ENCODE measurements at places on chromosomes 5 and 9.

GRCh38 chr9:96253059-96253696 is 48.8 kb downstream of the HSD17B3 start:
- DNase-seq, result peak; percentile 67

GRCh38 chr5:80926536-80926935 is 33.6 kb upstream of the RASGRF2 start:
- DNase-seq, result no peak

DNA sequence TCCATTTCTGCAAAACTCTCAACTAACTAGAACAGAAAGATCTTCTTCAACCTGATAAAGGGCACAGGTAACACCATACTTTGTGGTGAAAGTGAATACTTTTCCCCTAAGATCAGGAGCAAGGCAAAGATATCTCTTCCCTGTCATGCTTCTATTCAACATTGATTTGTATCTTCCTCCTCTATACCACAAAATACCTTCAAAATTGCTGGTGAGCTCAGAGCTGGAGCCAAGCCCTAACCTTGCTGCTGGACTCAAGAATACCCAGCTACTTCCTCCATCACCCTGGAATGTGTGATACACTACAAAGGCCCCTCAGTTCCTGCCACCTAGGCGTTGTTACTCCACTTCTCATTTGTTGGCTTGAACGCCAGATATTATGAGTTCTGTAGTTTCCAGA is 499.0 kb downstream of the ACTL7B start:
- DNase-seq, result no peak

GRCh38 chr5:158727136-158727535 is 372.6 kb downstream of the EBF1 start:
- DNase-seq, result peak; percentile 58

DNA sequence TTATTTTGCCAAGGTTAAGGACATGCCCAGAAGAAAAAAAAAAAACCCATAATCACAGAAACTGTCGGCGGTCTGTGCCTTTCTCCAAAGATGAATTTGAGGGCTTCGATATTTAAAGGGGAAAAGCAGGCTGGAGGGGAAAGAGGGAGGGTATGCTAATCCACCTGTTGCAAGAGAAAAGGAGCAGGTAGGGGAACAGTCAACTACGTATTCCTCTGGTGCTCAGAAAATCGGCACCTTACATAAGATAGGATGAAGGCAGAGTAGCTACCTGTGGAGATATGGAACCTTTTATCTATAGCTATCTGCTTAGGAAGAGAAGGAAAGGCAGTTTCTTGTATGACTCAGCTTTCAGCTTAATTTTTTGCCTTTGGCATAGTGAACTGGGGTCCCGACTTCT is 77.7 kb downstream of the PTCD2 start:
- no peak for DNase-seq

- DNase-seq, result no peak
Measured at GRCh38 chr9:93110311-93110855, 14.4 kb downstream of the CARD19 start.

- DNase-seq, result no peak
Measured at GRCh38 chr5:145161391-145161790, 673.8 kb downstream of the PRELID2 start.

DNA sequence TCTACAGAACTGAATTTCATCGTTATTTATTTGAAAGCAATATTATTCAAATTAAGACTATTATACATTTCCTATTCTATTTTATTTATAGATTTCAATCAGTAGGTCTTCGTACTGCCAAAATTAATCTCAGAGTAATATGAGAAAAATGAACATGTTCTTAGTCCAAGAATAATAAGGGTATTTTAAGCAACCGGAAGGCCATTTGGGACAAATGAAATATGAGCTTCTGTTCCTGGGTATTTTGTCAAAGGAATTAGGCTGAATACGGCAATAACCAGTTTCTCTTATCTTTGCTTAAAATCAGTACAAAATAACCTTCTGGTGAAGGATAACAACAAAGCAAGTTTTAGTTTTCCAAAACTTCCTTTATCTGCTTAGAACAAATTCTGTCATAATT is 410.3 kb upstream of the PRR16 start:
- DNase-seq, result no peak

GRCh38 chr5:73969195-73970036 is 343.4 kb downstream of the ARHGEF28 start:
- DNase-seq, result no peak

GRCh38 chr9:70789086-70789485 is 332.3 kb downstream of the TRPM3 start:
- DNase-seq, result no peak

DNA sequence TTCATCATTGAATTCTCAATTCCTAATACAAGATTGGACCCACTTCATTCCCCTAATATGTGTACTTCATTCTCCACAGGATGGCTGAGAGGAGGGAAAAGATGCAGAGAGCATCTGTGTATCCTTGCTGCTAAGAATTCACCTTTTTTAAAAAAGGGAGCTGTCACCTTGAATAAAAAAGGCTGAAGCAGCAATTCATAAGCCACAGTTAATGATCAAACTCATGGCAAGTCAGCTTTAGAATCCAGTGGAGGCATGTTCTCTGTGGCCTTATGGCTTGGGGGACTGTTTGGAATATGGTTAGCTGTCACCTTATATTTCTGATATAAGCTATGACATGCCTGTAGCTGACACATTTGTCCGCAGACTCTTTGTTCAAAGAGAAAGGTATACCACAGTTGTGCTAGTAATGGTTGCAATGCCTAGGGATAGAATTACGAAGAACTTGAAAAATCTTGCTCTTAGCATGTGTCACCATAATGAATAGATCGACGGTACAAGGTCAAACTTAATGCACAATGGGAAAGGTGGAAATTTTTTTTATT is 256.8 kb upstream of the TNC start:
- DNase-seq, result no peak

DNA sequence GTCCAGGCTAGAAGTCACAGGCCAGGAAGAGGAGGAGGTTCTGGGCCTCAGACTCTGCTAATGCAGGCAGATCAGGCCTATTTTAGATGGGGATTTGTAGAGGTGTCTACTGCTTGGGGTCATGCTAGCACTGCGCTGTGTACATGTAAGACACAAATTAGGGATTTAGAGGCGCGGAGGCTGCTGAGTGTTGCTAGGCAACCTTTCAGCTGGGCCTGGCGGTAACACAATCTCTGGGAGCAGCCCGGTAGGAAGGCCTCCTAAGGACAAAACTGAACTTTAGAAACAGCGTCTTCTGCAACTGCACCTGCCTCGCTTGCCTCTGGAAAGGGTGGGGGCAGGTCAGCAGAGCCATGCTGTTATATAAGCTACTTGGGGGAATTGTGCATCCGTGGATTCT is 147.9 kb downstream of the MACROH2A1 start:
- no peak for DNase-seq

GRCh38 chr5:131979816-131980215 is 31.6 kb downstream of the ACSL6 start:
- DNase-seq, result no peak

DNA sequence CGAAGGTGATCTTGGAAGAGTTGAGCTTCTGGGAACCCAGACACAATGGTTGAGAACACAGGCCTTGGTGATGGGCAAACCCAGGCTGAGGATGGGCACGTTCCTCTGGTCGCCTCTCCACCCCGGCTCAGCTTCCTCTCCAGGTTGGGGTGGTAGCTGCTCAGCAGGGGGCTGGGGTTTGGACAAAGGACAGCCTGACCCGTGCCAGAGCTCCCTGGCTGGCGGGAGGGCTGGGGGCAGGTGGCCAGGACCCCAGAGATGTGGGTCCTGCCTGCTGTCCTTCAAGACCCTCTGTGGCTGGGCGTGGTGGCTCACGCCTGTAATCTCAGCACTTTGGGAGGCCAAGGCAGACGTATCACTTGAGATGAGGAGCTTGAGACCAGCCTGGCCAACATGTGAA is 25.2 kb downstream of the NCS1 start:
- no peak for DNase-seq

- DNase-seq, result no peak
Measured at GRCh38 chr5:173232499-173233346, 2.3 kb downstream of the NKX2-5 start.

- DNase-seq, result no peak
Measured at GRCh38 chr5:17005107-17005828, 69.2 kb upstream of the MYO10 start.

- peak; percentile 67 for DNase-seq
Measured at GRCh38 chr9:92607088-92607487, 62.8 kb downstream of the IPPK start.

GRCh38 chr9:96382839-96383164 is 709 bp downstream of the SLC35D2 start:
- no peak for DNase-seq

- DNase-seq, result no peak
Measured at GRCh38 chr9:30140407-30140806, 2244.0 kb upstream of the ACO1 start.

- peak; percentile 37 for DNase-seq
Measured at GRCh38 chr5:132753135-132753987, 6.1 kb downstream of the CCNI2 start.

DNA sequence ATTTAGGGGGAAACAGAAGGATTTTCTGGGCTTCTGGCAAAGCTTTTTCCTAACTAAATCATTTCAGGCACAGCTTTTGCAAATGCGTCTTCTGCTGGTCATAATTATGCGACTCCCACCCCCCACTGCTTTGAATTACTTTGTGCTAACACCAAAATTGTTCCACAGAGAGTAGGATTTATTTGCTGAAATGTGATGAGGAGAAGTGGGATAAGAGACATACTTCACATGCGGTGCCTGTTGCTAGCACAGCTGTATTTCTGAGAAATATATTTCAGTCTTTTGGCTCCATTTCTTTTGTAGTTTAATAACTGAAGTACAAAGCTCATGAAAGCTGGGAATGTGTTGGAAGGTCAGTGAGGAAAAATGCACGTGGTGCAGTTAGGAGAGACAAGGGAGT is 83.2 kb upstream of the TAS2R1 start:
- DNase-seq, result no peak

GRCh38 chr5:157214861-157215513 is 34.3 kb downstream of the ITK start:
- DNase-seq, result no peak

GRCh38 chr5:87827539-87827938 is 414.8 kb upstream of the CCNH start:
- DNase-seq, result no peak

- peak; percentile 54 for DNase-seq
Measured at GRCh38 chr9:78821126-78821822, 524.3 kb downstream of the PSAT1 start.

GRCh38 chr5:5854087-5854486 is 431.6 kb downstream of the ICE1 start:
- no peak for DNase-seq

DNA sequence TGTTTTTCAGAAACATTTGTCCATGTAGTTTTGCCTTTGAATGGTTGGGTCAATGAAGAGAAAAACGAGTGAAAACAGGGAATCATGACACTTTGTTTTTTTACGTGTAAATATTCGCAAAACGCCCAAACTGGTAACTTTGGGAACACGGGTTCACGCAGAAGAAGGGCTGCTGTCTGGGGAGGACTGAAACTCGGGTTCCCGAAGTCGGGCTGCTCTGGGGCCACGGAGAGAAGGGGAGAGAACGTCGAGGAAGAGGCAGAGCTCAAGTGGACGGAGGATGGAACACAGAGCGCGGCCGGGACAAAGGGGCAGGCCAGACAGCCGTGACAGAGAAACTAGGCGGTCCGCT is 478 bp upstream of the SETD9 start:
- no peak for DNase-seq

- DNase-seq, result no peak
Measured at GRCh38 chr9:107976767-107977166, 487.2 kb upstream of the KLF4 start.

DNA sequence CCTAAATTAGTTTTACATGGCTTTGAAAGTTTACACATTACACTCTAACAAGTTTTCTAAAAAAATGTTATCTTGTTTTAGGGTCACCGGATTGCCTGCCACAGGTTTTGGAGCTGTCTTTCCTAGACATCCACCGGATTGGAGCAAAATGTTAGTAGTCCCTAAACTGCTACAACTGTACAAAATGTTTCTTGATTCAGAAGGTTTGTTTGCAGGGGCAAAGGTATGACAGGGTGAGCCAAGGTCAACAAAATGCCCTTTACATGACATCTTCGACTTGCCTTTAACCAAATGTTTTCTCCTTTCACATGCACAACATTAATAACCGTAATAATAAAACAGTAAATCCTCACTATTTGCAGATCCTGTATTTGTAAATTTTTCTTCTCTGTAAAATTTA is 37.2 kb downstream of the CFAP95 start:
- DNase-seq, result no peak

Data from MCF 10A (cell line).